Calu3 (cell line): ENCODE measurements at places on chromosomes 4 and X. TPM values are rescaled to one million over a fixed set of nuclear protein-coding genes. Genes with fewer than 3 reads are reported as not detected.

DNA sequence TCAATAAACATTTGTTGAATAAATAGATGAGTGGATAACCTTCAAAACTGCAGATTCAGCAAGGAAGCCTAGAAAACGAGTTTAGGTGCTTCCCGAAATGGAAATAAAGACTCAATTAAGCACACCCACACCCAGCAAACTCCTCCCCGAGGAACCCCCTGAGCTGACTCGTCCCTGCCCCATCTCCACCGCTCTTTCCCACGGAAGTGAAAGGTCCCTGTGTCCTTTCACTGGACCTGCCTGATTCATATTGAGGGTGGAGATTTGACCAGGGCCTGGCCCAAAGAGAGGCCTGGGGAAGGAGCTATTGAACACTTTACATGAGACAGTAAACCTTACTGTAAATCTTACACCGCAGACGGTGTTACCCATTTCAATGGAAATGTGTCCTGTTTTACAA is 129.1 kb downstream of the CPZ start:
- no peak for DNase-seq

DNA sequence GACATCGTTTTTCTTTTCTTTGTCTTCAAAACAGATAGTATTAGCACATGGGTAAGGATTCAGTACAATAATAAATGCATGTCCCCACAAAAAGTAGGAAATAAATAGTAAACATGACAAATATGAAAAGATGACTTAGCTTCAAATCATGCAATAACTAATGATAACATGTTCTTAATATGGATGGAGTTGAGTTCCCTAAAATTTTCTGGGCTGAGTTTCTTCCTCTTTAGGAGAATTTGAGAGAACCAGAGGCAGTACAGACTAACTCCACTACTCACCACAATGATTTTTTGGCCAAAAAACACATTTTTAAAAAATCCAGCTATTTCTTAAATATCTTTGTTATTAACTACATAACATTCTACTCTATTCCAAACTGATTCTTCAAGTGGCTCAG is 432.3 kb upstream of the HS3ST1 start:
- no peak for DNase-seq

DNA sequence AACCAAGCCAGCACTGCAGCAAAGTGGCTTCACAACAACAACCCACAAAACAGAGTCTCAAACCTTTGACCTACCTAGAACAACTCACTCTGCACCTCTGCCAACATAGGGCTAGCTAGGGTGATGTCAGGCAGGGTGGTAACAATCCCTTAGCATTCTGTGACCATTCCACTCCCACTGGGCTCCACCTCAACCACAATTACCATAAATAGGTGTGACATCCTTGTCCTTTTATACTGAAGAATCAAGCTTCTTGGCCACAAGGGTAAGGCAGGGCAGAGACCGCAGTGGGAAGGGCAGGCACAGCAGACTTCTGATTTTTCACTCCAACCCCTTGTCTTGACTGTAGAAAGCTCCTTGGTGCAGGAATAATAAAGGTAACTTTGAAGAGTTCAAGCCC is 795.4 kb upstream of the DIAPH2 start:
- no peak for DNase-seq

DNA sequence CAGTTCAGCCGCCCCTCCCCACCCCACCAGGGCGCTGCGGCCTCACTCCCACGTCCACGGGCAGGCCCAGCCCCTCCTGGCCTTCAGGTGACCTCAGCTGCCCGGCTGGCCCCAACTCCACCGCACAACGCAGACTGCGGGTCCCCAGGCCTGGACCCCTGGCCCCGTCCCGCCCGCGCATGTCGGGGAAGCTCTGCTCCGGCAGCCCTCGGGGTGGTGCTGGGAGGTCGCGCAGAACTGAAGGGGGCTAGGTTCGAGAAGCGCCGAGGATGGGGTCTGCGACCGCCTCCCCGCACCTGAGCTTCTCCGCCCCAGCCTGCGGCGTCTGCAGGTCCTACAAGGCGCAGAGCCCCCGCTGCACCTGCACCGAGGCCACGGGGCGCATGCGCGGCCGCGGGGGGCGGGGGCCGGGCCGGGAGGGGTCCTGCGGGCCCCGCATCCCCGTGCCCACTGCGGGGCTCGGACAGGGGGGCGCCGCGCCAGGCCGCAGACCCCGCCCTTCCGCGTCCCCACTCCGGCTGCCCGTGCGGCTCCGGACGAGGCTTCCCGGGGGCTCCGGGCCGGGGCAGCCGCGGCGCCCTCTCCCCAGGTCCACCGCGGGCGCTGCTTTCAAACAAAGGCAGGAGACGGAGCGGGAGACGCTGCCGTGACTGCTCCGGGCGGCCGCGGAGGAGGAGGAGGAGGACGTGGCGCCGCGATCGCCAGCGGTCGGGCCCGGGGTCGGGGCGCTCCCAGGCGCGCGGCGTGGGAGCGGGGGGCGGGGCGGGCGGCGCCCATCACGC is 672 bp upstream of the NAT8L start:
- DNase-seq: no peak

- no peak for DNase-seq
Observed at GRCh38 chrX:95640226-95640625, 1044.4 kb upstream of the DIAPH2 start.

DNA sequence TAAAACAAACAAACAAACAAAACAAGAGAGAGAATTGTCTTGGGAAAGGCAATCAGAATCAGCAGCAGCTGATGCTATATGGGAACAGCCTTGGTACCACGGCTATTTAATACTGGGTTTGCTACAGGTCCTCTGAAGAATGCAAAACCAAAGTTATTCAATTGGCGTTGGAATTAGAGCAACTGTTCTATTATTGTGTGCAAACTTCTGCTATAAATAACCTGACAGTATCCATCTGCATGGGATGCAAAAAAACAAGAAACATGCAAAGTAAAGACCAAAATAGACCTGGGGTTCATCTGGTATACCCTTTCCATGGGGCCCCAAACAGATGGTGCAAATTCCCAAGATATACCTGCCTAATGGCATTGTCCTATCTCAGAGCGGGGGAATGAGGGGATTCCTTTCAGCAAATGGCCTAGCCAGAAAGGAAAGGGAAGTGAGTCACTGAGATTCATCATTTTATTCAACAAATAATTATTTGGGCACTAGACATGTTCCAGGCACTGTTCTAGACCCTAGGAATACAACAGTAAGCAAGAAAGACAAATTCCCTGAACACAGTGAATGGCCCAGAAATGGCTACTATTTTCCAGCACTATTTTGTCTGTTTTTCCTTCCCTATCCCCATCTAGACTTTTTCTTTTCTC is 268.9 kb downstream of the FBXW7 start:
- no peak for DNase-seq

DNA sequence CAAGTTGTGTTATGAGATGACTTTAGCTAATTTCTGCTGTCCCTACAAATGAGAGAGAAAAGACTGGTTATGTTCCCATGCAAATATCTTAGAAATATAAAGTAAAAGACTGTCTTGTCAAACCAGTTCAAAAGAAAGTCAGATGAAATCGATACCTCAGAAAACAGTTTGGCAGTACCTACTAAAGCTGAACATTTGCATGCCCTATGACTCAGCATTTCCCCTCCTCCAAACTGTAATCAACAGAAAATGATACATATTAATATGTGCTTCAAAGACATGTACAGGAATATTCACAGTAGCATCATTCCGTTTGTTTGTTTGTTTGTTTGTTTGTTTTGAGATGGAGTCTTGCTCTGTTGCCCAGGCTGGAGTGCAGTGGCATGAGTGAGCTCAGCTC is 90.3 kb downstream of the ARX start:
- no peak for DNase-seq

GRCh38 chrX:7542587-7543380 is 300.2 kb upstream of the VCX start:
- no peak for DNase-seq

DNA sequence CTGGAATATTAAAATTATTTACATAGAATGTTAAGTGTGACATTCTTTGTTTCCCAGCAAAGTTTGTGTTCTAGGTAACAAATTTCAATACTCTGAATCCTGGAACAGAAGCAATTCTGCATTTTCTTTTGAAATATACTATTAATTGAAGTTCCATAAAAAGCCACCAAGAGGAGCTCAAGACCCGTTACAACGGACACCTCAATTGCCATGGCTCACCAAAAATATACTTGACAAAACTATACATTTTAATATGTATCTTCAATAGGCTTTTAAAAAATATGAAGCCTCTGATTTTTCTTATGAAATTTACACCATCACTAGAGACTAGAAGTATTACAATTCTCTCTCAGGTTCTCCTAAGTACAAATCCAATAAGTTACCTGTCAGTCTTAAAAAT is 111.4 kb downstream of the NYX start:
- no peak for DNase-seq

DNA sequence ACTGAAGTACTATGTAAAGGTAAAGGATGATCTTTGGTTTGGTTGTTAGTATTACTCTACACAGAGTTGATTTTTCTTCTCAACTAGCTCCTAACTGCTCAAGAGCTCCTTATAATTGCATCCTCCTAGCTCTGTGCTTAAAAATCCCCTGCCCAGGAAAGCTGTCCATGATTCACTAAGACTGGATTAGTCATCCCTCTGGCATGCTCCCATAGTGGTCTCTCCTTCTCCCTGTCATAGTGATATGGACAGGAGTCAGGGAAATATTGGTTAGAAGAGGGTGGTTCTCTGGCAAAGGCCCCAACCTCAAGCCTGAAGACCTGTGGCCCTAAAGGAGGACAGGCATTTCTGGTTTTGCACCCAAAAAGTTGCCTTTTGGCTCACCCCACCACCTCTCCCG is 242.3 kb upstream of the KCNIP4 start:
- DNase-seq: peak; percentile 35

- no peak for DNase-seq
Observed at GRCh38 chr4:102355748-102356147, 10.5 kb upstream of the SLC39A8 start.

DNA sequence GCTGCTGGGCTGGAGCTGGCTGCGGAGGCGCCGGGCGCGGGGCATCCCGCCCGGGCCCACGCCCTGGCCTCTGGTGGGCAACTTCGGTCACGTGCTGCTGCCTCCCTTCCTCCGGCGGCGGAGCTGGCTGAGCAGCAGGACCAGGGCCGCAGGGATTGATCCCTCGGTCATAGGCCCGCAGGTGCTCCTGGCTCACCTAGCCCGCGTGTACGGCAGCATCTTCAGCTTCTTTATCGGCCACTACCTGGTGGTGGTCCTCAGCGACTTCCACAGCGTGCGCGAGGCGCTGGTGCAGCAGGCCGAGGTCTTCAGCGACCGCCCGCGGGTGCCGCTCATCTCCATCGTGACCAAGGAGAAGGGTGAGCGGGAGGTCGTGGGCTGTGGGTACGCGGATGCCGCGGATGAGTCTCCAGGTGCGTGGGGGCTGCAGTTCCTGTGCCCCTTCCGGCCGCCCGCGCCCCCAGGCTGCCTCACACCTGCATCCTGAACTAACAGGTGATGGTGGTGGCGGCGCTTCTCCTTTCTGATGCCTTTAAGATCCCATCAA is 499 bp downstream of the CYP2U1 start:
- DNase-seq: no peak

GRCh38 chr4:59869559-59869958 is 1330.6 kb upstream of the ADGRL3 start:
- DNase-seq: no peak

DNA sequence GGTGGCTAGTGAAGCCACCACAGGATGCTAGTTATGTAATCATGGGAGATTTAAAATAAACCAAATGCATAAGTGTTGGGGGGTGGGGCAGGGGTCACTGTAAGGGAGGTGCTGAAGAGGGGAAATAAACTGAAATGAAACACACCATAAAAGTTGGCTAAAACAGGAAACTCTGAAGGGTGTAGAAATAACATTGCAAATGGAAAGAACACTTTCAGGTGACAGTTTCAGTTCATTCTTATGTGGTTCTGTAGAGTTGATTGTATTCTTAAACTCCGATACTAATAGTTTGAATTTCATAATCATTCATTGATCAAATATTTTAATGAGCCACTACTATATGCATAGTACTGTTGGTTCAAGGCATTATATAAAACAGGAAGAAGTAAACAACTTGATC is 80.1 kb downstream of the HDAC8 start:
- DNase-seq: no peak

GRCh38 chrX:46713672-46714490 is 45.0 kb downstream of the SLC9A7 start:
- DNase-seq: no peak

DNA sequence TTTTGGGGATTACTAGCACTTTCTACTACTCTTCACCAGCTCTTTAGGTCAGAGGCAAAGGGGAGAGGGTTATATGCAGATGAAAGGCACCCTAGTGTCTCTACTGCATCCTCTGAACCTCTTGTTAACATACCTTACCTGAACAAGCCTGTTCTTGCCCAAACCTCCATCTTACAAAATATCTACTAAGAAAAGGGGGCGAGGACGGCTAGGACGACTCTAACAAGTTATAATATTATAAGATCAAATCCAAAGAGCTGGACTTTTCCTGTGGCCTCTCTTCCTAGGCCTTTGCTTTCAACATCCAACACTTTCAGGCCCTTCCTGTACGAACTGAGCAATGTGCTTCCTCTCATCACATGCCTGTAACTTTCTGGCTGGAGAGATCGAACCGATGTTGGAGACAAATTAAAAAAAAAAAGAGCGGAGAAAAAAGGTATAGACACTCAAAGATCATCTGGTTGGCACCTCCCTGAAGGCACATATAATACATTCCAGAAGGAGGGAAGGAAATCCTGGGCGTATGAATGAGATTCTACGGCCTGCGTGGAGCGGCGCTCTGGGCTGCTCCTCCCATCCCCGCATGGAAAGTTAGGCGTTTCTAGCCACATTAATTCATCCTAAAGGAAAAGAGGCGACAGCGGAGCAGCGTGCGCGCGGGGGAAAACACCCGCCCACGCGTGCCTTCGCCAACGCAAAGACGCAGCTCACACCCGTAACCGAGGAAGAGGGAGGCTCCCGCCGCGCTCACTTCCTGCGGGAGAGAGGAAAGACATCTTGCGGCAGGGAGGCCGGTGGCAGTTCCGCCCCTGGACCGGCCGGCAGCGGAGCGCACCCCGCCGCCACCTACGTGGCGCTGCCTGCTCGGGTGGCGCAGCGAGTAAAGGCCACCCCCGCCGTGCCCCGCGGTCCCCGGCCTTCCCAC is 808 bp downstream of the PRDM5 start:
- DNase-seq: peak; percentile 43

DNA sequence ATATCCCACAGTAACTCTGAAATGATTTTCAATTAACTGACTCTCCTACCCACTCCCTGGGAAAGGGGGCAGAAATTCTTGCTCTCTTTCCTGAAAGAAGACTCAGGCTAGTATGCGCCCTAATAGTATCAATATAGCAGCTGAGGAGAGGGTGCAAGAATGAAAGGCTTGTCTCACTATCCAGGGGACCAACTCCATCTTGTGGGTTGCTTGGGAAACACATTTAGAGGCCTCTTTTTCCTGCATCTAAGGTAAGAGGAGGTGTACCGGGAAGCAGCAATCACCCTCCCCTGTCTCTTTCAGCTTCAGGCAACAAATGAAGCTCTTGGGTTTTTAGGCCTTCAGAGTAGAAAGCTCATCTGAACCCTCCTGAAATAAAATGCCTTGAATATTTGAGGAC is 11.3 kb downstream of the TMEM255A start:
- peak; percentile 23 for DNase-seq

Gene FDCSP
- total RNA-seq: 1,542 and 2,729 TPM in 2 replicates

Gene IGFBP7
- total RNA-seq: 12.0 and 20.6 TPM in 2 replicates

Gene NPY1R
- 6.9 and 11.3 TPM in 2 replicates for total RNA-seq

Gene RASGEF1B
- 33.8 and 36.3 TPM in 2 replicates for total RNA-seq

Gene HNRNPDL
- total RNA-seq: 180 and 198 TPM in 2 replicates

Gene GLUD2
- total RNA-seq: 16.3 and 19.6 TPM in 2 replicates

Gene MAGEA12
- not detected in 2 replicates for total RNA-seq
